Uterus (tissue), 4 donors: ENCODE measurements at places on chromosomes 16 and 17. TPM values are rescaled to one million over a fixed set of nuclear protein-coding genes. Genes with fewer than 3 reads are reported as not detected.

DNA sequence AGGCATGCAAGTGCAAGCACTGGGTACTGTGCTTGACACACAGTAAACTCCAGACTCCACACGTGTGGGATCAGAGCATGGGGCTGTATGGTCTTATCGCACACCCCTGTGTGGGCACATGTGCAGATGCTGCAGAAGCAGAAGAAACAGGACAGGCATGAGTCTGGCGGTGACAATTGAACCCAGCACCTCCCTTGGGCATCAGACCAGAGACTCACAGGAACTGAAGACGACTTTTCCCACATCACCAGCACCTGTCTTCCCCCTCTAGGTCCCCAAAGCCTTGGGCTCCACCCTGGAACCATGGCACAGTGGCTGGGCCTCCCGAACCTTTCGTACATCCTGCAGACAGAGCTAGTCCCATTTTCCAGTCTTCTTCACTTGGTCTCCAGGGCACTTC lies 126.4 kb upstream of the CDH5 start:
- no peaks in the 10 kb centered on the region for H3K36me3 ChIP-seq
- no peak for DNase-seq
- H3K27me3 ChIP-seq: no peaks in the 10 kb centered on the region
- no peak overlapping the region for H3K27ac ChIP-seq
- no peaks in the 10 kb centered on the region for H3K4me1 ChIP-seq

GRCh38 chr16:71576971-71577370 lies at the start of gene TAT:
TSS of gene TAT (minus strand) at chr16:71577092. CDS start at chr16:71576415, 677 bp downstream.
- H3K27ac ChIP-seq: no peak within 1 kb of the TSS
- no peak for DNase-seq
- H3K27me3 ChIP-seq: no peaks in the 10 kb centered on the region
- no peak within 1 kb of the TSS for H3K4me3 ChIP-seq
- H3K36me3 ChIP-seq: no peaks in the 10 kb centered on the region

- H3K4me3 ChIP-seq: peak overlapping the region; percentile 26
- H3K36me3 ChIP-seq: no peaks in the 10 kb centered on the region
- peak; percentile 60 for DNase-seq
- H3K27ac ChIP-seq: no peak overlapping the region
These were observed 749 bp upstream of the MC1R start for GRCh38 chr16:89917773-89918452.

- DNase-seq: no peak
- H3K27ac ChIP-seq: no peak overlapping the region
- no peaks in the 10 kb centered on the region for H3K36me3 ChIP-seq
- no peaks in the 10 kb centered on the region for H3K4me1 ChIP-seq
These were observed 8.2 kb downstream of the KRT9 start for GRCh38 chr17:41563607-41564170.

GRCh38 chr16:89924297-89924924 lies 1.3 kb downstream of the TUBB3 start:
- no peak overlapping the region for H3K4me3 ChIP-seq
- H3K4me1 ChIP-seq: peaks cover 35% of the 10 kb centered on the region
- H3K36me3 ChIP-seq: no peaks in the 10 kb centered on the region
- DNase-seq: no peak

The STX8 gene
- total RNA-seq: 22.0 TPM

The KRT31 gene
- not detected for total RNA-seq

The HS3ST3A1 gene
- total RNA-seq: 2.1 TPM
